D721Med (cell line): ENCODE measurements at places on chromosomes 5 and 9.

GRCh38 chr9:27530915-27531755 lies 1.5 kb upstream of the MOB3B start:
- DNase-seq: no peak

DNA sequence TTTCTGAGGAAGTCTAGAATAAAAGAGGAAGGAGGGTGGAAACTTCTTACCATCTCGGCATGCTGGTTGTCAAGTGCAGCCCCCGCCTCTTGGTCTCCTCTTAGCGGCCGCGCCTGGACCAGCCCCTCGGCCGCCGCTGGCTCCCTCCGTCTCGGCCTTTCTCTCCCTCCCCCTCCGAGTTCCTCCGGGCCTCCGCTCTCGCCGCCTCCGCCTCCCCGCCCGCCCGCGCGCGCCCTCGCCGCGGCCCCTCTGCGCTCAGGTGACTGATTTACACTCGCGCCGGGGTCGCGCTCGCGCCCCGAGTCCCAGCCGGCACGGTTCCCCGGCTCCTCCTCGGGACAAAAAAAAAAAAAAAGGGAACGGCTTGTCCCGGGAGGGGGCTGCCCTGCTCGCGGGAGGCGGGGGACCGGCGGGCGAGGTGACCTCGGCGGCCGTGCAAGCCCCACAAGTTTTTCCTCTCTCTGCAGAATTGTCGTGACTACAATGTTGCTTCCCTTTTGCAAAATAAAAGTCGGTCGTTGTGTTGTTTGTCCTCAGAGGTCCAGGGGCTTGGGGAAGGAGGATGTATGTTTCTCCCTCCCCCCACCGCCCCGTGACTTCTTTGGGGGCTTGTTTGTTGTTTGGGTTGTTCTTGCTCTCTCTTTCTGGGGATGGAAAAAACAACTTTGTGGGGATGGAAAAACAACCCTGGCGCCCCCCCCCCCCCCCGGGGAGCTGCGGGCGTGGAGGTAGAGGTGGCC lies at the start of gene BNC2:
Gene BNC2, minus strand, starts transcription at position 75 of the 740 bp plus-strand sequence. Its CDS starts 22 bp downstream, at position 53.
- DNase-seq: no peak

GRCh38 chr5:169176709-169177694 lies 123.9 kb downstream of the SLIT3 start:
- DNase-seq: no peak

GRCh38 chr9:91376239-91376638 lies 14.5 kb upstream of the AUH start:
- no peak for DNase-seq

GRCh38 chr5:145989428-145989827 lies 53.0 kb downstream of the SH3RF2 start:
- no peak for DNase-seq

GRCh38 chr5:167801999-167802398 lies 489.4 kb upstream of the WWC1 start:
- DNase-seq: no peak

- DNase-seq: no peak
Observed at GRCh38 chr5:33688526-33688925, 203.3 kb downstream of the ADAMTS12 start.

DNA sequence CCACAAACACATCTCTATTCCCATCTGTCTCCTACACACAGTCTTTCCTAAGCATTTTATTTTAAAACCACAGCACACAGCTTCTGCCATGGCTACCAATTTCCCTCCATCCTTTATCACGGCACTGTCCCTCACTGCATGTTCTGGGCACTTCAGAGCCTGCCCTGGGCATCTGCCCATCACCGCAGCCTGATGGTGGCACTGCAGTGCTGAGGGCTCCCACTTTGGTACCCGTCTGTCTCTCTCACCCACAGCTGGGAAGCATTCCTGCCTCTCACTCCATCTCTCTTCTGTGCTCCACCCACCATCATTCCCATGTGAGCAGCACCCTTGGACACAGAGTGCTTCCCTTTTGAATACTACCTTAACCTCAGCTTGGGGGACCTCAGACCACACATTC lies 31.7 kb downstream of the ZDHHC11 start:
- DNase-seq: no peak

- no peak for DNase-seq
Observed at GRCh38 chr5:9282211-9282610, 263.7 kb downstream of the SEMA5A start.

DNA sequence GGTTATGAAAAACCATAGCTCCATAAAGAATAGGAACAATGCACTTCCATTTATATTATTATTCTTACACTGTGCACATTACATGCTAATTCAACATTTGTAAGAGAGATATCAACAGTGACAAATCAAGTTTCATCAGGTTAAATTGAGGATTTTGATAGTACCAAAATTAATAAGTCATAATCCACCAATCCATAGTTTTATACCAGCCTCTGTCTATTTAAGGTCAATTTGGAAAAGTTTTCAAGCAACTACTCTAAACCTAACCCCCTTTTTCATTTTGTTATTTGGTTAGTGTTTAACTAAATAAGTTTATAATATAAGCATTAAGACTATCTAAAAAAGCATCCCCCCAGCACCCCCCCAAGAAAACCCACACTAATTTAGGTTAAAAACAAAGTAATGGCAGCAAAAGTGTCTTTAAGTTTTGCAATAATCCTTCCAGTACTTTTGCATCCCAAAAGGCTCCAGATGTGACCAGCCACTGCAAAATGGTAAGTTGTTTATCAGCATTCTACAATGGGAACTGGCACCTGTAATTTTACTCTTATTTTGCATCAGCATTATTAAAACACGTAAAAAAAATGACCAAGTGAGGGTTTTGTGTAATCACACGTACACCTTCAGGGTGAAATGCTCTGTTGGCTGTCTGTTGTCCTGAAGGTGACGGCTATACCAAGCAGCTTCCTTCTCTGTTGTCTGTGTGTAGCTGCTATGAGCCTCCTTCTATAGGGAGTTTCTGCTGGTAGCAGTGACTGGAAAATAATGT lies 36.8 kb upstream of the SSBP2 start:
- DNase-seq: no peak

DNA sequence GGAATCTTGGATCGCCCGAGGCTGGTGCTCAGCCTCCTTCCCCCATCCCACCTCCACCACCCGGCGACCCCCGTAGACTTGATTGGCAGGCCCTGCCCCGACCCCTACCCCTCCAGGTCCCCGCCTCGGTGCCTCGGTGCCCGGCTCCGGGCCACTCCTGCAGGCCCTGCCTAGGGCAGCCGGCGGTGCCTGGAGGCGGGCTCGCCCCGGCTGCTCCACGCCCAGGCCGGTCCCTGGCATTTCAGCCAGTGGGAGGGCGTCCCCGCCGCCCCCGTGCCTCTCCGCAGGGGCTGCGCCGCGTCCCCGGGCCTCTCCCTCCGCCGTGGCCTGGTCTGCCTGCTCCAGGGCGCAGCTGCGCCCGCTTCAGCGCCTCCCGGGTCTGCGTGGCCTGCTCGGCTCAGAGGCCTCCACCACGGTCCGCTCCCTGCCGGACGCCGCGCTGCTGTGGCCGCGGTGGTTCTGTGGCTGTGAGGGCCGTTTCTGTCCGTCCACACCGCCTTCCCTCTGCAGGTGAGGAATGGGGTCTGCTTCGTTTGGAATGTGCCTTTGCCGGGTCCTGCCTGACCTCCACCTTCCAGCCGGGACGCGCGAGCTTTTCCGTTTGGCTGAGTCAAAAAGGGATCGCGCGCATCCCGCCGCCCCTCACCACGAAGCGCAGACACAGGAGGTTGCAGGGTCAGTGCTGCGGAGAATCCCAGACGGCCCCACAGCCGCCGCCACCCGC lies 48.3 kb upstream of the IRX4 start:
- no peak for DNase-seq

- DNase-seq: no peak
Observed at GRCh38 chr9:92992549-92992948, 45.2 kb downstream of the FGD3 start.

DNA sequence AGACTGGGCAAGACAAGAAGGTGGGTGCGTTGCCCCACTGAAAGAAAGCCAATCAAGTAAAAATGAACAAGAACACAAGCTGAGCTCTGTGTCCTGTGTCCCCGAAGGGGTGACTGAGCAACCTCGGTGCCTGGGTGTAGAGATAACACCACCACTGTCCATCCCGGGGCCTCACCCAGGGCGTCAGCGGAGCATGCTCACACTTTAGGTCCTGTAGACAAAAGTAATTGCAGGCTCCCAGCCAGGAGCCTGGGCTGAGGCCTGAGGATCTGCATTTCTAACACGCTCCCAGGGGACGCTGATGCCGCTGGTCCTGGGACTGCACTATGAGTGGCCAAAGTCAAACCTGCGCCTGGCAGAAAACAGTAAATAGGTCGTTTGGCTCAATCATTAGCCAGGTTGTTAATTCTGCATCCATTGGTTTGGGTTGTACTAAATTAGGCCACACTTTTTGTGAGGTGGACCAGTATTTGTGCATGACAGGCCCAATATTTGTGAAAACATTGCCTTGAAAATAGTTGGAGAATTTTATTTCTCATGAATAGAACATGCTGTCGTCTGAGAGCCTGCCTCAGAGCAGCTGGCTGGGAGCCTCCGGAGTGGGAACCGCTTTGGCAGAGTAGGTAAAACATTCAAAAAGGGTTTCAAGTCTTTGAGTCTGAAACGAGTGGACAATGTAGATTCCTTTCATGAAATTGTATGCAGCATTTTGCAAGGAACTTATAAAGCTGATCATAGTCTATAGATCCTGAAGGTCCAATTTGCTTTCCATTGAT lies 38.3 kb downstream of the ANKRD33B start:
- no peak for DNase-seq

DNA sequence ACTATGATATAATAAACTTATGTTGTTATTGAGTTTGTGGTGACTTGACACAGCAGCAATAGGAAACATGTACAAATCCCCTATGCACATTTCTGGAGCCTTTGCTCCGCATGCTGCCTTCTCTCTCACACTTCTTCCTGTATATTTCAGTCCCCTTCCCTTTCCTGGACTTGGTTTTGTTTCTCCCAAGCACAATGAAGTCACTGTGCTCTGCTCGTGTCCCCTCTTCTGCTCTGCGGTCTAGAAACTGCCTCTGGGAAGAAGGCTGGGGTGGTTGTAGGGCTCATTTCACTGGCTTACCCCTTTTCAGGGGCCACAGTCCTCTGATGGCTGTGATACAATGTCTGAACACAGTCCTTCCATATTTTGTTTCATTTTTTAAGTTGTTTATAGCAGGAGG lies 15.7 kb upstream of the FGD3 start:
- DNase-seq: no peak

- no peak for DNase-seq
Observed at GRCh38 chr5:52864371-52864770, 76.7 kb downstream of the ITGA1 start.

DNA sequence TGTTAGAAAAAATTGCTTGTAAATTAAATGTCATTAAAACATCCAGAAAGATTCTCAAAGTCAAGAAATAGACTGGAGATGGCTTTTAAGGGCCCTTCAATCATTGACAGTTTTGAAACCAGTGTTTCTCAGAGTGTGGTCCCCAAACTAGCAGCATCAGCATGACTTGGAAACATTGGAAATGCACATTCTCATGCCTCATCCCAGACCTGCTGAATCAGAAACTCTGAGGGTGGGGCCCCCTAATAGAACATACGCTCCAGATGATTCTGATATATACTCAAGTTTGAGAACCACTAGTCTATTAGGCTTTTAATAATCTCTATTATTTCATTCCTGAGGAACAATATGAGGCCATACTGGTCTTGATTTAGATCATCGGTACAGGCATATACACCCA lies 181.6 kb downstream of the SMARCA2 start:
- no peak for DNase-seq

DNA sequence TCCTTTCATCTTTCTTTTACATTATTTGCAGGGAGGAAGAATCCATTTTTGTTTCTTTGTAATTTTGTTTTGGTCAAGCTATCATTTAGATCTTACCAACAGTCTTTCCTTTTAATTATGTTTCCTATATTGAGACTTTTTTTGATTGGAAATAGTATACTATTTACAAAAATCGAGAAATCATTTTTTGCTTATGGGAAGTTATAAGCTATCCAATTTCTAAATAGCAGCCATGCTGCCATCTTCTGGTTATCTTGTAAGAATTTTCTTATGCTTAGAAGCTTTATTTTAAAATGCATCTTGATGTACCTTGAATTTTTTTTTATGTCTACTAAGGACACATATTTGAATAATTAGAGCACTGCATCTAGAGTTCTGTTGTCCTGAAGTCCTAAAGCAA lies 821.2 kb downstream of the PTPRD start:
- no peak for DNase-seq

- DNase-seq: no peak
Observed at GRCh38 chr9:83698976-83699585, 8.7 kb downstream of the UBQLN1 start.

- no peak for DNase-seq
Observed at GRCh38 chr9:85884256-85884655, 56.7 kb upstream of the NAA35 start.

DNA sequence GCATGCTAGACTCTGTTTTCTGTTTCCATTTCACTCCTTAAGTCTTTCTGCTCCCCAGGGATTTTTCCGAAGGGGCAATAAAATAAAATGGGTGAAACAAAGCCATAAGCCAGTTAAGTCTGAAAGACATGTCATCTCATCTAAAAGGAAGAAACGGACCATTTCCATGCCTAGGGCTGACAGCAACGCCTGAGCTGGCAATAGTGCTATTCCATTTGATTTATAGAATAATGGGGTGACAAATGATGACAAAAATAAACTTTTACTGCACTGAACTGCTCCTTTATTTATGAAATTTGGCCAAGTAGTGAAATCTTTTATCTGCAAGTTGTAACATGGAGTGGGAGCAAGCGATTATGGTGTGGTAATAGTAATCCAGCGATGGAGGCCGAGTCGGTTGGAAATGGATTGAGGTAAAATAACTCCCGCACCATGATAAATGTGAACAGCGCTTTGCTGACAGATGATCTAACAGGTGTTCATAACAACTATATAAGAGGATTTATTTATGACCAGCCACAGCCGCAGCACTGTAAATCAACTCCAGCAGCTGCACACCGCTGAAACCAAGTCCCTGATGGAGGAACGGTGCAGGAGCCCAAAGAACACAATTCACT lies 219.8 kb upstream of the TBCA start:
- no peak for DNase-seq

DNA sequence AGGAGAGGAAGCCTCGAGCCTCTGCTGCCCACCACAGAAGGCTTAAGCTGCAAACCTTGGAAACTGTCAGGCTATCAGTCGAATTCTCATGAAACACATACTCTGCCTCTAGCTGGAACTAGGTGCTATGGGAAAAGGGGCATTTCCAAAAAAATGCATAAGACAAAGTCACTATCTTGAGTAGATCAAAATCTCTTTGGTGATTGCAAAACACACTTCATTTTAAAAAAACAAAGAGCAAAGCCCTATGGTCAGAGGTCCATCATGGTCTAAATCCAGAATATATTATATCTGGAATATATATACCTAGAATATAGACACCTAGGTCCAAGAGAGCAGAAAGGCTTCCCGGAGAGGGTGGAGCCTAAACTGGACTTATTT lies 59.8 kb downstream of the ENC1 start:
- no peak for DNase-seq

DNA sequence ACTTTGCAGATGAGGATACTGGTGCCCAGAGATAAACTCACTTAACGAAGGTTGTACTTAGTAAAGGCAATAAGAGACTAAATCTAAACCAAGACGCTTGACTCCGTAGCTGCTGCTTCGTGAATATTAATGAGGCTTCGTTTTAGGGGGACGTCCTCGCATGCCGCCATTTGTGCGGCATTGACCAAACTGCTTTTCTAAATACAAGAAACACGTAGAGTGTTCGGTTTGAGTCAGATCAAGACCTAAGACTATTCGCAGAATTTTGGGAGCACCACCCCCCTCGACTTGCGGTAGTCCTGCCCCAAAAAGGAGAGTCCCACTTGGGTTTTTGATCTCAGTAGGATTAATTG lies 1.1 kb downstream of the NPM1 start:
- DNase-seq: no peak

GRCh38 chr5:171261361-171261760 lies 47.7 kb upstream of the TLX3 start:
- DNase-seq: no peak
